MCF 10A (cell line): ENCODE measurements at places on chromosomes 5 and 9. TPM values are rescaled to one million over a fixed set of nuclear protein-coding genes. Genes with fewer than 3 reads are reported as not detected.
A peak's percentile ranks its signal among the peaks of the same experiment; 100 is the strongest.

DNA sequence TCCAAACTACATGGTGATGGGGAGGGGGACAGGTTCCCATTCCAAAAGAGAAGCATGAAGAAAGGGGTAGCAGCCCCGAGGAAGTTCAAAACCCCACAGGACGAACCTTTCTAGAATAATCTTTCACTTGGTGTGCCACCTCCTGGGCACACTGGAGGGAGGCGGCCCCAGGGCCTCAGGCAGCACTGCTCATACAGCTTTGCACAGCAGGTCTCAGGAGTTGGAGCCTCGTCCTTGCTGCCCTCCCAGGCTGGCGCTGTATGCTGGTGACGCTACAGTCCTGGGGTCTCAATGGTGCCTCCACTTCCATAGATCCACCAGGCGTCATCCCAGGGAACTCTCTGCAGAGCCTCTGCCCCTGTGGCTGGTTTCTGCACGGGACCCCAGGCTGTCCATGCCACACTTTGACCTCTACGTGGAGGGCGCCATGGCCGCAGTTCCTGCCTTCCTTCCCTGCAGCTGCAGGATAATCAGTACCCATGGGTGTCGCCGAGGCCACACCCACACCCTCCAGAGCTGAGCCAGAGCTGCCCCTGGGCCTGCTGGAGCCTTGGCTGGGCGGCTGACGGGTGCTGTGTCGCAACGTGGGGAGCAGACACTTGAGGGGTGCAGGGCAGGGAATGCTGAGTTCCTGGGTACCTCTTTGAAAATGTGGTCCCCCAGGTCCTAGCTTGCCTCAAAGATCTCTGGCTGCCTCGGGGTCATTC lies 95.3 kb downstream of the COL5A1 start:
- H3K27ac ChIP-seq = no peak overlapping the region
- no peaks in the 10 kb centered on the region for H3K36me3 ChIP-seq
- DNase-seq = no peak

DNA sequence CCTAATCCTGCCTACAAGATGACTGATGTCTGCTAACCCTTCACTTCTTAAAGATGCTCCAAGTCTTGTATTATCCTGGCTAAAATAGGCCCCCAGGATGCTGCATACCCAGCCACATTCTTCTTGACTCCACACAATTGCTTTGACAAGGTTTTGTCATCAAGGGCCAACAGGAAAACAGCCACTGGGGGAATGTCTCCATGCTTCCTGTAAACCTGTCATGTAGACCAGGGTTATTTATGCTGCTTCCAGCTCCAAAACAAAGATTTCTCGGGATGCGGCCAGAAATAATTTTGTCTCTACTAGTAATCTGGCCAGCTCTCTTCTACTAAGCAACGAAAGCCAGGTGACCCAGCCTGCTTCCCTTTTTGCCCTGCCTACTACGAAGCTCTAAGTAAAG lies 53.8 kb downstream of the SHB start:
- H3K36me3 ChIP-seq = peaks cover 14% of the 10 kb centered on the region
- H3K27ac ChIP-seq = peak overlapping the region; percentile 90
- no peak for DNase-seq
- no peak overlapping the region for H3K4me3 ChIP-seq
- H3K4me1 ChIP-seq = peaks cover 43% of the 10 kb centered on the region

- H3K27me3 ChIP-seq = no peaks in the 10 kb centered on the region
- H3K4me1 ChIP-seq = no peaks in the 10 kb centered on the region
- no peaks in the 10 kb centered on the region for H3K36me3 ChIP-seq
- no peak overlapping the region for H3K4me3 ChIP-seq
Measured at GRCh38 chr9:105363837-105364236, 84.0 kb upstream of the FSD1L start.

DNA sequence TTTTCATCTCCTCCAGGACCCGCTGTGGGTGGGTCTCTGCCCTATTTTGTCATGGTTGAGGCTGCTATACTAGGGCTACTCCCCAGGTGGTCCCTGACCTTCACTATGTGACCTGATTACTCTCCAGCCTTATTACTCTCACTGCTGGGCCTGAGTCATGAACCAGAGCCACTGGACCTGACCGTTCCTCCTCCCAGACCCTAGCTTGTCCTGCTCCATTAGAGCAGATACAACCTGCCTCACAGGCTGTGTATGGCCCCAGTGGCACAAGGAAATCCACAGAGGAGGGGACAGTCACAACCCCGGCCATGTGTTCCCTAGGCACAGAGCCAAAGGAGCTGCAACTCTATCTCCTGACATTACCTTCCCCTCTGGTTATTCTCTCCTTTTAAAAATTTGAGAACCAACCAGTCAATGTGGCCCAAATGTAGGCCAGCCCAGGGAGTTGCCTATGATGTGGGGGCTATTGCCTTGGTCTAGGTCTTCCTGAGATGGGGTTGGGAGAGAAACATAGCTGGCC lies 96.0 kb upstream of the FSTL4 start:
- no peak overlapping the region for H3K4me3 ChIP-seq
- H3K4me1 ChIP-seq = no peaks in the 10 kb centered on the region
- H3K27ac ChIP-seq = no peak overlapping the region
- no peak for DNase-seq

- no peak overlapping the region for H3K27ac ChIP-seq
- DNase-seq = no peak
- no peaks in the 10 kb centered on the region for H3K4me1 ChIP-seq
- H3K27me3 ChIP-seq = no peaks in the 10 kb centered on the region
- no peak overlapping the region for H3K4me3 ChIP-seq
Measured at GRCh38 chr5:15566789-15567188, 66.8 kb downstream of the FBXL7 start.

SLC34A1 gene
- not detected in 2 replicates for total RNA-seq

GRXCR2 gene
- total RNA-seq = not detected in 2 replicates

PCDHGA8 gene
- total RNA-seq = 0.28 and 0.56 TPM in 2 replicates
